ENCODE measurements at places on chromosomes 5 and 9.

DNA sequence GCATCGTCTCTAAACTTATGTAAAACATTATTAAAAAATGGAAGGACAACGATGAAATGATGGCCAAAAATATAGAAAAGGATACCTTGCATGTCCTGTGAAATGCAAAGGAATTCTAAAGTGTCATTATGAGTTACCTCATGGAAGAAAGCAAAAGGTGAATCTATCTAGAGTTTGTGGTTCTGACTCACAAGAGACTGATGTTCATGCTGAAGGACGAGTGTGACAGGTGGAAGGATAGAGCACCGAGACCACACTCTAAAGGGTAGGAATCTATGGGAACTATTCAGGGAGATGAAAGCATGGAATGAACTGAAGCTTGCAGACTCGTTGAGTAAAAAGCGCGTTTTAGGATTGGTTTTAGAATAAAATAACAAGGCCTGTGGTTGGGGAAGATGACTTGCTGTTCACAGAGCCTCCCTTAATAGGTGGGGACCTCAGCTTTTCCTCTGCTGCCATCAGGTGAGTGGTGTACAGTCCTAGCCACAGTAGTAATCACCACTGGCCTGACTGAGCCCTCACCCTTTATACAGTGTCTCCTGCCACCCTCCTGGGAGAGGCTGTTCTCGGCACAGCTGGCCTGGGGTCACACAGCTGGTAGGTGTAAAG is 11.2 kb downstream of the TENT4A start:
- DNase-seq = no peak

DNA sequence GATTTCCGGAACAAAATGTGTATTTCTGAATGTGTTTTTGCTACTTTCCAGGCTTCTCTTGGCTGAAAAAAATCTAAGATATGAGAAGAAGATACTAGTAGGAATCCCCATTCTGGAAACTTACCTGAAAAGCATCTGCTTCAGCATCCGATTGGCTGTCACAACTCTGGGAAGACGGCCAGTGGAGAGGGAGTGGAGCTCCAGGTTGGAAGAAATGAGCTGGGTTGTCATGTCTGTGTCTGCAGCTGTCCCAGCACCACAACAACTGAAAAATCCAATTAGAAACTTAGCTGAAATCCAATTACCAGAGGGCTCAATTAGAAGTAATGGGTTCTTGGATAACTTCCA is 3.0 kb downstream of the PSMB7 start:
- DNase-seq = no peak

DNA sequence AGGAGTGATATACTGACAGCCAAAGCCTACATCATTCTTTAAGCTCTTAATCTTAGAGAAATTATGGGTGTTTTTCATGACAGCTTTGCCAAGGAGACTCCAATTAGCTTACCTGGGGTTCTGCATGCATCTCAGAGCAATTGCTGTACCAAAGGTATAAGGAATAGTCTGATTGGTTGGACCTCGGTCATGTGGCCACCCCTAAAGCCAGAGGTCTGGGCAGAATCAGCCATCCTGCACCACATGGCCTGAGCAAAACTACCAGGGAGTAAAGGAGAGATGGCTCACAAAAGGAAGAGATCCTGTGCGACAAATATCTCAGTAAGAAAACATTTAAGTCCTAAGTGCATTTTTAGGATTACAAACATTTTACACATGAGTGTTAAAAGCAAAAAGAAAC is 25.6 kb downstream of the SH3RF2 start:
- no peak for DNase-seq

- DNase-seq = no peak
These were observed 29.4 kb upstream of the JMY start for GRCh38 chr5:79206541-79206940.

DNA sequence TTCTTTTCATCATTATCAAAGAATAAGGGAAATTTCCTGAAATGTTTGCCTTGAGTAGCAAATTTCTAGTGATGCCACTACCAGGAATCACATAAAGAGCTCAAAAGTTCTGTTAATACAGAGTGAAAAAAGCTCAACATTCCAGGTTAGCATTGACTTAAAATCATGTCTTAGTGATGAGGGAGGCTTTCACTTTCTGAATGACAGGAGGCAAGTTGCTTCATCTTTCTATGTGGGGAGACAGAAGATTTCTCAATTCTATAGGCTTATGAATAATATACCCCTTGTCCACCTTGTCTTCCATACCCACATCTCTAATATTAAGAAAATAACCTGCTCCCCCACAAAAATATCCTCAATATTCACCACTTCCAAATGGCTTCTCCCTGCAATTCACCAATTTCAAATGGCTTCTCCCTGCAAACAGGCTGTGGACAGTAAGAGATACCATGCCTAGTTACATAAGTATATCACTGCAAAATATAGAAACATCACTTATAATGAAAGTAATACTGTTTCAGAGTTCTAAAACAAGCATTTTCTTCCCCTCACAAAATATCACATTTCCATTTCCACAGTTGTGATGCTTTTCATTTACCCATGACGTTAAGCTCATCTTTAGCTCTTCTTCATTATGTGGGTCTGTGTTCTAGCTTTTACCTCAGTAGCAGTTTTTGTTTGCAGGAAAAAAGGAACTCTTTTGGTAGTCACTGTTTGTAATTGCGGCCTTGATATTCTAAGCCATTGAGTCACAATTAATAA is 2.2 kb upstream of the JAK2 start:
- DNase-seq = no peak

DNA sequence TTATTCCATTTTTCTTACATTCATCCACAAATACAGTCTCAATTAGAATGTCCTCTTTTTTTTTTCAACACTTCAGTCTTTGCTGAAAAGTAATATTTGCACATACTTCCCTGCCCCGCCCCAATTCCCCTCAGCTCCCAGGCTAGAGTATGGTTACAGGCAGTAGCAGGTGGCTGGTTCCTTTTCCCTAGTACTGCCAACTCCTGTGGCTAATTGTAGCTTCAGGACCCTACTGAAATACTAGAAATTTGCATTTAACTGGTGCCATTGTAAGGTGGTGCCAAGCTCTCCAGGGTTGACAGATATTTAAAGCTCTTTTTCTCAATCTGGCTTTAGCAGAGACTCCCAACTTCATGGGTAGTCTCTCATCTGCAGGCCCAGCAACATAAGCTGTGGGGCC is 80.3 kb downstream of the FAM81B start:
- no peak for DNase-seq

- no peak for DNase-seq
These were observed 110.0 kb downstream of the PSAT1 start for GRCh38 chr9:78406933-78407332.

GRCh38 chr5:89156226-89156625 is 273.2 kb upstream of the MEF2C start:
- DNase-seq = no peak

DNA sequence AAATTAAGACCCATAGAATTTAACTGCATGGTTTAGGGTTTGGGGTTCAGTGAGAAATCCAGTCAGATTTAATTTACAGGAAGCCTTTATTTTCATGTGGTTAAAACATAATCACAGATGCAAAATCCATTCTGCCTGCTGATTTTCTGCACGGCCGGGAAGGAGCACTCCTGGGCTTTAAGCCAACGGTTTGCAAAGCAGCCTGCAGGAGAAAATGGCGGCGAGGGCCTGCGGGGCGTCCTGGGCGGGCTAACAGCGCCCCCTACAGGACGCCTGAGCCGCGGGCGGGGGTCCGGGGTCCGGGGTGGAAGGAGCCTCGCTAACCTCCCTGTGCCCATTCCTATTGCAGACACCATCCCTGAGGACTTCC is 47.6 kb downstream of the THBS4 start:
- DNase-seq = peak; percentile 9

GRCh38 chr9:106795031-106795430 is 67.9 kb upstream of the ZNF462 start:
- DNase-seq = no peak

- no peak for DNase-seq
These were observed 103.2 kb downstream of the MACROH2A1 start for GRCh38 chr5:135295852-135296251.

DNA sequence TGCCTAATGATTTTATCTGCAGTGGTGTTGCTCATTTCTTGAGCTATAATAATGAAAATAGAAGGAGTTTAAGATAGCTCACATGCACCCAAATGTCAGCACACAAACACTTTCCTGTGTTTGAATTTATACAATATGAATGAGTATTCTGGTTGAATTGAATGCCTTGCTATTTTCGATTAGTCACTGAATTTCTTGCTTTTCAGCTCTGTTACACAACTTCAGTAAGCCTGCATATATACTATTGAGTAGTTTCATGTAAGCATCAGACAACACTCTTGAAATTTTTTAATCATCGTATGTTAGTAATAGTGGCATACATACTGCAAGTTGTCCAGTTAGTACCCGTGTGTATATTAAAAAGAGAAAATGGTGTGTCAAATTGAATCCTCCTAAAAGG is 281.5 kb upstream of the GRIA1 start:
- DNase-seq = no peak

DNA sequence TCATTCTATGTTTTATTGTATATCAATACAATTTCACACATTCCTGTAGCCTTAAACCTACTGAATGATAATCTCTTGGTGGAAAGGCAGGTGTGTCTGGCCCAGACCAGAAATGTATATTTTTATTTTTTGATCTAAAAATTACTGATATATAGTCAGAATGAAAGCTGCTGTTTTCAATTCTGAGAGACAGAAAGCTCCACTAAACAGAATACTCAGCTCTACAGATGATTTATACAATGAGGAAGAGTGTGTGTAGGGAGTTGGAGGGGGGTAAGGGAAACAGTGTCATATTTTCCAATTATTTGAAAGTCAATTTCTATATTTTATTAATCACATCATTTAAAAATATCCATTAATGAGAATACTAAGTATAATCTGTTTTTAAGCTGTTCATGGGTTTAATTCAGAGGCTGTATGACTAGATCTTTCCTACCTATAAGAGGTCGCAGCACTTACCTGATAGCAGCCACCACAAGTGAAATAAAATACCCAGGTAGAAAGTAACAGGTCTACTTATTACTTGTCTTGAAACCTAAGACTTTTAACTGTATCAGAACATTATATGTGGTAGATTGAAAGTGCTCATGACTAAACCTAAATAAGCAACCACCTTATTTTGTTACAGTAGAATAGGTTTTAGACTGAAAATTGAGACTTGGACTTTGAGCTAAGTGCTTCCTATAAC is 183.4 kb downstream of the TMC1 start:
- DNase-seq = no peak

DNA sequence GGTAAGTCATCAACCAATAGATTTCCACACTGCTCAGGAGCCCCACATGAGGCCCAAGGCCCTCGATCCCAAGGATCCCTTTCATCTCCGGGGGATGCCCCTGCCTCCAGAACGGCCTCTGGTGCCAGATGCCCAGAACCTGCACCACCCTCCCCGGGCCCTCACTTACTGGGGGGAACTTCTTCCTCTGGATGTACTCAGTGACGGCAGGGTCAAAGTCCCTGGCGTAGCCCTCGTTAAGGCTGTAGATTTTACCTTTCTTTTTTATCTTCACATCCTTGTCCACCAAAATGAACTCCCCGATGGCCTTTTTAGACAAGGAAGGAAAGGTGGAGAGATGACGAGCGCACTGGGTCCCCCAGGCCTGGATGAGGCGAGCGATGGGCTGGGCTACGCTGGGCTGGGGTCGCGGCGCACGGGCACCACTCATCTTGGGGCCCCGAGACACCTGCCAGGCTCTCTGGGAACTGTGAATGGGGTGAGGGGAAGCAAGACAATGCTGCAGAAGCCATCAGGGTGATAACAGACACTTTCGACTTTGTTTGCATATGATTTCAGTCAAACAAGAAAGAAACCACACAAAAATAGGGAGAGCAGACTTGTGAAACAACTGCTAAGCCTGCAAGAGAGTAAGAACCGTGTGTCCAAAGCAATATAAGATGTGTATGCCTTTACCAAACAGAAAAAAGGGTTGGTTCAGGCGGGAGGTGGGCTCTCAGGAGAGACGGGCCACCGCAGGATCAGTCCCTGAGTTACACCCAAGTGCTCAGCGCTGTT is 13.2 kb upstream of the FBP2 start:
- DNase-seq = no peak

GRCh38 chr5:169657127-169657526 is 20.1 kb downstream of the DOCK2 start:
- no peak for DNase-seq

DNA sequence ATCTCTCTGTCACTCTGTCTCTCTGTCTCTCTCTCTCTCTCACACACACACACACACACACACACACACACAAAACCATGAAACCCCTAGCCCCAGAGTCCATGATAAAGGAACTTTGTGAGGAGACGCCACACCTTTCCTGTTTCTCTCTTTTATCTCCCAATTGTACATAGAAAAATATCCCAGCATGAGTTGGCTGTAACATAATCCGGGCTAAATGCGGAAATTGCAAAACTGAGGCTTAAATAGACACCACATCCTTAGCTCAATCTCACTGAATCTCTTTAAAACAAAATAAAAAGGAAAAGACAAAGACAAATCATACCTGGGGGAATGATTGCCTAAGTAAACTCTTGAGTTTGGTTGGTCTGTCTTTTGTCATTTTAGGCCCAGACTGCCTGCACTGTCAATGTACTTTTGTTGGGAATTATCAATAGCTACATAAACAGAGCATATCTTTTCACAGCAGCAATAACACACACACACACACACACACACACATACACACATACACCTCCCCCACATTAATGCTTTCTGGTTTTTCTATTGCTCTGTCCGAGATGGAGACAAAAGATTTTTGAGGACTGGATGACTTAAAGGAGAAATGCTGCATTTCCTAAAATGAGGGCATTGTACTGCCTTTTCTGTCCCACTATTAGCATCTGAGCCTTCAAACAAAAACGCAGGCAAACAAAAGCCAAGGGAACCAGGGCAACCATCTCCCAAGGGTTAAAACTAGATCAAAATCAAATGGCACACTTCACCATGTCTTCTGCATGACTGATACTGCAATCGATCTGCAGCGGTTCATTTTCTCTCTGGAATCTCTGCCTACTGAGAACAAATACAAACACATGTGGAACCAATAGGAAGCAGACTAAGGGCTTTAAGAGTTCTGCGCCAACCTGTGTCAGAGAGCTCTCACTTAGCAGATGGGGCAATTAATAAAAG is 321.5 kb downstream of the NFIB start:
- DNase-seq = no peak

DNA sequence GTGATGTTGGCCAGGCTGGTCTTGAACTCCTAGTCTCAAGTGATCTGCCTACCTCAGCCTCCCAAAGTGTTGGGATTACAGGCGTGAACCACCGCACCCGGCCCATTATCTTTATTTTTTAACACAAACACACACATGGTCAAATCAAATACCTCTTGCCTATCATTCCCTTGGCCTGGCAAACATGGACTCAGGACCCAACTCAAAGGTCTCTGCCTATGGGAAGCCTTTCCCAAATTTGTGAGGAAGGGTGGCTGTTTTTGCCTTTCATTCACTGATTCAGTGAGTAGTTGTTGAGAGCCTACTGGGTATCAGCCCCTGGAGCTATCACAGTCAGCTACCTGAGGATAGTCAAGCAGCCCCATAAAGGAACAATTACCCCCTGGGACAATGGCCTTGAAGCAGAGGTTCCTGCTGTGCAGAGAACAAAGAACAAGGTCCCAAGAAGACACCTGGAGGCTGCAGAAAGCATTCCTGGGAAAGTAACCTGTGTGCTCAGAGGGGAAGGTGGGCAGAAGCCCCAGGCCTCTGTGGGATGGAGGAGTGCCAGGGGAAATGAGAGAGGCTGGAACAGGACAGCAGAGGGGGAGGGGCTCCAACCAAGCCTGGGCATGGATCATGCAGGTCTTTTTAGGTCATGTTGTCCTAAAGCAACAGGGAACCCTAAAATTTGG is 126.4 kb downstream of the CRB2 start:
- no peak for DNase-seq
